Stimulated activated CD4-positive, alpha-beta T cell treated with anti-CD3 and anti-CD28 coated beads, Interleukin-1b, Interleukin-23, amount 100 ng/mL, for 48 hours (primary cell): ENCODE measurements at places on chromosomes 1 and 21.
A peak's percentile ranks its signal among the peaks of the same experiment; 100 is the strongest.

GRCh38 chr1:37795340-37796125 is 1.9 kb downstream of the MANEAL start:
- peak; percentile 39 for DNase-seq

DNA sequence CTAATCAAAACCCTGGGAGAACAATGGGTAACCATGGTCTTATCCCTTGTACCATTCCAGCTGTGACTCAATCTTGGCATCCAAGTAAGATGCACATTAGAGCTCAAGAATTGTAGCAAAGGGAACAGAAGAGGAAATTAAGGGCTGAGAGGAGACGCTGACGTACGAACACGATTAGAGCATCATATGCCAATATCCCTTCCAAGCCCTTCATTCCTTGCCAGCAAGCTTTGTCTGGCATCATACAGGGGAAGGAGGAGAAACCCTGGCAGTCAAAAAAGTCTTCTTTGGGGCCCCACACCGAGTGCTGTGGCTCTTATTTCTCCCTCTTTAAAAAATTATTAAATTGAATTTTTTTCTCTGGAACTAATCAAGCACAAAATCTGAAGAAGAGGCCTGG is 120.9 kb downstream of the ASTN1 start:
- DNase-seq = no peak

GRCh38 chr1:230423951-230424350 is 2.2 kb downstream of the PGBD5 start:
- DNase-seq = no peak

DNA sequence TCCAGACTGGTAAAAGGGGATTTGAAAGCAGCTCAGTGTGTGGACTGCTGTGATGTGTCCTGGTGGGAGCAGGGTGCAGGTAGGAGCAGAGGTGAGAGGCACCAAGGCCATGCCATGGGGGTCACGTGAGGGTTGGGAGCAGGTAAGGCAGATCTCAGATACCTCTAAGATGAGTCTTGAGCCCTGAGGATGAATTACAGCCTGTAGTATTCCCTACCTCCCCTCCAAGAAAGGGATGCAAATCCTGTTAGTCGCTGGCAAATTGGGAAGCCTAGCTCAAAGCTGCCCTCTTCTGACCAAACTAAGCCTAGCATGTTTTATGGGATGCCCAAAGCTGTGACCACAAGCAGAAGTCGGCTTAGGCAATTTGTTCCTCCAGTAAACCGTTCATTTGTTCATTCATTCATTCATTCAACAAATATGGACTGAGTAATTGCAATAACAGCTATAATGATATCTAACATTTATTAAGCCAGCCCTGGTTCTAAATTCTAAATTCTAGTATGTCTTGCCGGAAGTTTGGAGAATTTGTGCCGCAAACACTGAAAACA is 3.9 kb upstream of the NUAK2 start:
- DNase-seq = peak; percentile 28

GRCh38 chr1:166975361-166976129 is at the start of gene ILDR2:
TSS of gene ILDR2 (minus strand) at chr1:166975540. CDS start at chr1:166975268, 272 bp downstream.
- DNase-seq = peak; percentile 75

DNA sequence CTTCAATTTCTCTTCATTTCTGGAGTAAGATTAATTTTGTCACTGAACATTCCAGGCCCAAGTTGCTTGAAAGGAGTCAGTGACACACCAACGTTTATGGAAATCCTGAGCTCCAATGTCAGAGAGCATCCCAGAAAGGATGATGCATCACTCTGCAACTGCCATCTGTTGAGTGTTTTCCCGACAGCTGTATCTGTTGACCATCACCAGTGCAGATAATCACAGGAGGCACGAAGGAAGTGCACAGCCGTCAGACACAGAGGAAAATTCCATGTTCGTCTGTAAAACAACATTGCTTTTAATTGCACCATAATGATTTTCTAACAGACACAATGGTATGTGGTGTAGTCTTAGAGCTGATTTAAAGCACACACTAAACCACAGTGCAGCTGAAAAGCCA is 376.7 kb upstream of the ADGRL2 start:
- DNase-seq = no peak

- DNase-seq = no peak
Observed at GRCh38 chr1:28602536-28603439, 10.7 kb downstream of the RAB42 start.

- DNase-seq = peak; percentile 75
Observed at GRCh38 chr1:109113590-109114341, at the start of gene ELAPOR1. TSS of gene ELAPOR1 (plus strand) at chr1:109114115. CDS start at chr1:109114184, 69 bp downstream.
